ENCODE measurements at places on chromosomes 16 and 17.
A peak's percentile ranks its signal among the peaks of the same experiment; 100 is the strongest.

DNA sequence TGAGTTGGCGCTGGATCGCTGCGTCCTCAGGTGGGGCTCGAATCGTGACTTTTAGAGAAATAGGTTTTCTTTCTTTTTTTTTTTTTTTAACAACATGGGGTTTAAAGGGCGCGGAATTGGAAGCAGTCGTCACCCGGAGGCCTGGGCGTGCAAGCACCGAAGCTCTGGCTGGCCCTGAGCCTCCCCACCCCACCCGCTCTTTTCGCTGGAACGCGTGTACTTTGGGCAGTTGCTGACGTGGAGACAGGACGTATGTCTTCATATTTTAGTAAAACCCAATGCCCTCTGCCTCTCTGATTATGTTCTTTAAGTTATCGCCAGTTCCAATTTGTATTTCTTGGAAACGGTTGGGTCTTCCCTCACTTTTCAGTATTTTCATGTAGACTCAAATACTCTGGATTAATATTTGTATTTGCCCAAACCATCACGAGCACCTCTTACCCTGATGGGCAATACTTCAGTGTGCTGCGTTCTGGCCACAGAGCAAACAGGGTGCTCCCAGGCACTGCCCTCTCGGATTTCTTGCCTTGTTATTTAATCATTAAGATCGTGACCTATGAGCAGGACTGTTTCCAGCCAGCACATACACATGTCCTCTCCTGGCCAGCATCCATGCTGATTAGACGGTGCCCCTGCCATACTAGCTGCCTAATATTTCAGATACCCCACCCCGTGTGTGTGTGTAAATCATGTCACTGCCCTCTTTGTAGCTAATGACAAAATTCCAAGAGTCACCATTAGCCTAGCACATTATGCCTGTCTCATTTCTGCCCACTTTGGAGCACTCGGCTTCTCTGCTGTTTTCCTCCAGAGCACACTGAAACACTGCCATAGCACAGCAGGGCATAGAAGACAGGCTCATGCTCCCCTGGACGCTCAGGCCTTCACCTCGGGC is 805 bp upstream of the C16orf95 start:
- DNase-seq, result peak; percentile 74

DNA sequence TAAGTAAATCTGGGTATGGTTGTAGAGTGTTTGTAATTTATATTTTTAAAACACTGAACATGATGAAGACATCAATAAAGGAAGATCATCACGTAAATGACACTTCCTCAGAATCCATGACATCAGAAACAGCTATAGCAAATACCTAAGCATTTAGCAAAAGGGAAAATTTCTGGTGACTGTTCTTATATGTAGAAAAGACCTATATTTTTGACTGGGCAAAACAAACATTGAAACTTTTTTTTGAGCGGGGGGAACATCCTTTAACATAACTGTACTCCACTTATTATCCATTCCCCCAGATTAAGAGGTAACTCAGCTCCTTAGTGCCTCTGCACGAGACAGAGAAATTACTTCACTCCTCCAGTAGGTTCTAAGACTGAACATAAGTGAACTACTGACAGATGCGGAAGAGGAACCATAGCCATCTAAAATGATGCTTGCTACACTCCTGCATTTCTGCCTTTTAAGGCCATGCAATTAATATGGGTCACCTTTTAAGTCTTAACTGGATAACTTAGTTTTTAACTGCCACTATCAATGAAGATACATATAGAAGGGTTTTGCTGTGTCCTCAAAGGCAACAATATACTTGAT is 9.4 kb downstream of the CRYBA1 start:
- DNase-seq, result no peak

GRCh38 chr17:17661834-17662385 is 19.3 kb upstream of the RAI1 start:
- no peak for DNase-seq

GRCh38 chr16:57624044-57624688 is 4.3 kb upstream of the ADGRG1 start:
- no peak for DNase-seq

- no peak for DNase-seq
These were observed 220.4 kb upstream of the CACNG5 start for GRCh38 chr17:66614469-66614868.

All from AG08395 (cell line).